ENCODE measurements at places on chromosomes 3 and 15. TPM values are rescaled to one million over a fixed set of nuclear protein-coding genes. Genes with fewer than 3 reads are reported as not detected.

DNA sequence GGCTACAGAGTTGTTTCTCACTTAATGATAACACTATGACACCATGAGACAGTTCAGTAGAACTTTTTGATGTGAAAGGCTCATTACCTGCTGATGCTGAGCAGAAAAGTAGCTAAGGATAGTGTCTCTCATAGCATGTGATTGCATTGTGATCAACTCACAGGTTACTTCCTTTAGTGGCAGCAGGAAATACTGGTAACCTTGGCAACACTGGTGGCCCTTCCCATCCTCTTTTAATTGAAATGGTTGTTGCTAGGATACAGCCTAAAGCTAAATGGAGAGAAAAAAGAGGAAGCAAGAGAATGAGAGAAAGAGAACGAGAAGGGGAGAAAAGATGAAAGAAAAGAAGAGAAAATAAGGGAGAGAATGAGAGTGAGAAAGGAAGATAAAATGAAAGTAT is 204.7 kb upstream of the GAP43 start:
- no peak for DNase-seq

Gene TRH
- total RNA-seq = not detected

DNA sequence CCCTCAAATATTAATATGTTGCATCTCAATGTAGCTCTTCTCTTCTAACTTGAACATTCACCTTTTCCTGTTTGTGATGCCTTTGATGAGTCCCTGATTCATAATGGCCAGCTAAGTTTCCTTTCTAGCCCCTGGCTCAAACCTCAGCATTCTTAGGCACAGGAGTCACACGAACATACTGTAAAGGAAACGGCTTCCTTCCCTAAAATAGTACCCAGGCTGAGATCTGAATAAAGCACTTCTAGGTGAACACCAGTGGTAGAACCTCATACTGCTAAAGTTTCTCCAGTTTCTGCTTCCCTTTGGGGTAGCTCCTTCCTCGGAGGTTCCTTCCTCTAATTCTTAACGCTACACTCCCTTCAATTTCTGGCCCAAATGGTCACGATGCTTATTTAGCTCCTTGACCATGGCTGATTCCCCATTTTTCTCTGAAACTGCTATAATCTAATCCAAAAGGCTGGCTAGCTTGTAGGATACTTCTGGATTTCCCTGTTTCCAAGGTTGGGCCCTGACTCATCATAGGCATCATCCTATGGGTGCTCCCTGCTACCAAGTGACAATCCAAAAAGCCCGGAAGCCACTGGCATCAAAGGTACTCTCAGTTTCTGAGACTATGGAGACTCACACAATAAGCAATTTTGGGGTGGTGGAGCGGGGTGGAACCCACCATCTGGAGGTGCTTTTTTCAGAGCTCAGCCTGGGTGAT is 2.4 kb downstream of the ANAPC13 start:
- DNase-seq = no peak

Gene P2RY1
- not detected for total RNA-seq

GRCh38 chr3:182508919-182509711 is 284.2 kb upstream of the ATP11B start:
- DNase-seq = no peak

DNA sequence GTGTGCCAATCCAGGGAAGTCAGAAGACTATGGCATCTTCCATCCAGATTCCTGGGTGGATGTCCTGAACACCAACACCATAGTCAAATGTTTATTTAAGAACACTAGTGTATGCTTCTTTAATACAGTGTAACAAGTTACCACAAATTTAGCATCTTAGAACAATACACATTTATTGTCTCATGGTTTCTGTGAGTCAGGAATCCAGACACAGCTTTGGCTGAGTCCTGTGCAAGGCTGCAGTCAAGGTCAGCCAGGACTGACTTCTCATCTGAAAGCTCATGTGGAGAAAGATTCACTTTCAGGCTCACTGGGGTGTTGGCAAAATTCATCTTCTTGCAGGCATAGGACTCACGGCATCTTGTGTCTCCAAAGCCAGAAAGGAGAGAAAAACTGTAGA is 143.4 kb downstream of the ANXA2 start:
- DNase-seq = no peak
